ENCODE measurements at places on chromosomes 6 and 20.

GRCh38 chr6:120304223-120304622, 954.7 kb upstream of the MAN1A1 start:
- DNase-seq, result no peak

DNA sequence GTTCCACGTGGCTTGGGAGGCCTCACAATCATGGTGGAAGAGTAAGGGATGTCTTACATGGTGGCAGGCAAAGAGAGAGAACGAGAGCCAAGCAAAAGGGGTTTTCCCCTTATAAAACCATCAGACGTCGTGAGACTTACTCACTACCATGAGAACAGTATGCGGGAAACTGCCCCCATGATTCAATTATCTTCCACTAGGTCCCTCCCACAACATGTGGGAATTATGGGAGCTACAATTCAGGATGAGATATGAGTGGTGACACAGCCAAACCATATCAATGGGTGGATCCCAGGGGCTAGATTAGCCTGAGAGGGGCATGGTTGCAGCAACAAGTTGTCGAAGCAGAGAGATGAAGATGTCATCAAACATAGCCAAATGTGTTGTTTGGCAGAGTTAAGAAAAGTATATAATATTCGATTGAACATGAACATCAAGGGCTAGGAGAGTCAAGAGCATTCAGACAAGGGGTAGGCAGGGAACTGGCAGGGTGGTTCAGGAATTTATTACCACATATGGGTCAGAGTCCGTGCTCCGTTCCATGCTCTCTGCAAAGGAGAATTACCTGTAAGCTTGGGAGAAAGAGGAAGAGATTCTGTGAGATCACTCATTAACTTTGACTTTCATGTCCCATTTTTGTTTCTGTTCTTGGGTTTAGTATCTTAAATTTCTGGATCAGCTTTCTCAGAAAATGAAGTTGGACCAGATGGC, 98.8 kb downstream of the CCDC170 start:
- DNase-seq, result no peak

DNA sequence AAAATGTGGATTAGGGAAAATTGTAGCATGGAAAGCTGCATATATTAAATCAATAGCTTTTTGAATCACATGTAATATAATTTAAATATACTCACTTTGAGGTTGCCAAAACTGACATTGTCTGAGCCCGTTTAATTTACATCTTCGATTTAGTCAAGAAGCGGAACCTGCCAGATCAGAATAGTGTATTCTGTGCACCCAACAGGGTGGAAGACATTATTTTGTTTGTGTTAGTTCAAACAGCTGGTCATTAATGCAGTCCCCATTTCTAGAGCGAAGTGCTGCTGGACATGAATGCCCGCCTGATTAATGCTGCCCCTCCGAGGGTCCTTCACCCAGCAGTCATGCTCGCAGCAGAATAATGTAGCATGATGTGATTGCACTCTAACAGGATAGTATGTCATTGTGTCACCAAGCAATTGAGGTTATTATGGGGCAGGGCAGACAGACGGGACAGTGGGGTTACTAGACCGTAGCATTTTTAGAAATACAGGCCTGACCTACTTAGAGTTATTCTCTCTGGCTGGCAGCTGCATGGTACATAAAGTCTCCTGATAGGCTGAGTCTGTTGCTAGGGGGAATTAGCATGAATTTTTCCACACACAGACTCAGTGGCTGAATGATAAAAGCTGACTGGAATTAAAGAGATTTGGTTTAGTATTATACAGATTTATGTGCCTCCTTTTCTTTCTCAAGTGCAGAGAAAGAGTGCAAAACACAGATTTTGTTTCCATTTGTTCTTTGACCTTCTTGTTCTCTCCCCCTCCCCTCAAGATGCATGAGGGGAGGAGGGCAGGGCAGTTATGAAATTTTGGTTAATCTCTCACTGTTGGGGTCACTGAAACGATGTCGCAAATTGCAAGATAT, 147.1 kb downstream of the PRL start:
- peak; percentile 84 for DNase-seq

- DNase-seq, result no peak
These were observed 30.1 kb upstream of the MAS1L start for GRCh38 chr6:29517728-29518440.

DNA sequence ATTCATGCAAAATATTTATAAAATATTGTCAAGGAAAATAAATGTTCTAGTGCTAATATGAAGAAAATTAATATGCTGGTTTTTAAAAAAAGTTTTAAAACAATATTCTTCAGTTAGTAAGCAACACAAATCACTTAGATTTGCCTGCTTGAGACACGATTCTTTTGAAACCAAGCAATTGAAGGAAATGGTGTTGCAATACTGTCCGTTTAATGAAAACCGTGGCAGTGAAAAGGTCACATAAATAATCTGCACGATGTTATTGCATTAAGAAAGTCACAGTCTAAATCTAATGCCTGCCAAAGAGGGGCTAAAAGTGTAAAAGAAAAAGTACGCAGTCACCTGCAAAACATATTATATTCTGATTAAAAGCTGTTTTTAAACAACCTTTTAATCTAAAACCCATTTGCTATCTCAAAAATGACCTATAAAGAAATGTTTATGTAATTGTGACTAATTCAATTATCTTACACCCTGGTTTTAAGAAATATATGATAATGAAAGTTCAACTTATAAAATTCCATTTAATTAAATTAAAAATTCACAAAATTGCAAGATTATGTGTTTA, 143.0 kb downstream of the GMDS start:
- DNase-seq, result no peak

DNA sequence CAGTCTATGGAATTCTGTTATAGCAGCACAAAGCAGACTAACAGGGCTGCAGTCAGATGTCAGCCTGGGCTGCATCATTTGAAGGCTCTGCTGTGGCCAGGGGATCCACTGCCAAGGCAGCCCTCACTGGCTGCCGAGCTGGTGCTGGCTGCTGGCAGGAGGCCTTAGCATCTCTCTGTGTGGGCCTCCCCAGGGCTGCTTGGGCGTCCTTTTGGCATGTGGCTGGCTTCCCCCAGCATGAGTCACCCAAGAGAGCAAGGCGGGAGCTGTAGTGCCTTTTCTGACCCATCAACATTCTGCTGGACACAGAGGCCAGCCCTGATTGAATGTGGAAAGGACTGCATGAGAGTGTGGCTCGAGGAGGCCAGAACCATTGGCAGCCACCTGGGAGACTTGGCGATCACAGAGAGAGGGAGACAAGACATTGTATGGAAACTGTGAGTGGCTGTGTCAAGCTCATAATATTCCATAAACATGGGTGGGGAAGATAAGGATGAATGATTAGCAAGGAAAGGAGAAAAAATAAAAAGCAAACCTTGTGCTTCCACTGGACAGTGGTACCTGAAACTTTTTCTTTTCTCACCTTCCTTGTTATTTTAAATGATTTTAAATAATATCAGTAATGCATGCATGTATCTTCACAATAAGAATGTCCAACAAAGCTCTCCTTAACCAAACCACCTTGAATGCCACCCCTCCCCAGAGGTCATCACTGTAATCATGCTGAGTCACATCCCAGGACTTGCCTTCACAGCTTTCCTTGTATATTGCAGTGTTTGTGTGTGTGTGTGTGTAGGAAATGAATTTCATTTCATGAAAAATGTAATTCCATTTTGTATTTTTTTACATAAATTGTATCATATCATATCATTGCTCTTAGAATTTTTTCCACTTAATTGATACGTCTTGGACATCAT, 55.0 kb upstream of the VSX1 start:
- peak; percentile 98 for DNase-seq

GRCh38 chr6:87975561-87975960, 72.1 kb upstream of the SPACA1 start:
- DNase-seq, result no peak

DNA sequence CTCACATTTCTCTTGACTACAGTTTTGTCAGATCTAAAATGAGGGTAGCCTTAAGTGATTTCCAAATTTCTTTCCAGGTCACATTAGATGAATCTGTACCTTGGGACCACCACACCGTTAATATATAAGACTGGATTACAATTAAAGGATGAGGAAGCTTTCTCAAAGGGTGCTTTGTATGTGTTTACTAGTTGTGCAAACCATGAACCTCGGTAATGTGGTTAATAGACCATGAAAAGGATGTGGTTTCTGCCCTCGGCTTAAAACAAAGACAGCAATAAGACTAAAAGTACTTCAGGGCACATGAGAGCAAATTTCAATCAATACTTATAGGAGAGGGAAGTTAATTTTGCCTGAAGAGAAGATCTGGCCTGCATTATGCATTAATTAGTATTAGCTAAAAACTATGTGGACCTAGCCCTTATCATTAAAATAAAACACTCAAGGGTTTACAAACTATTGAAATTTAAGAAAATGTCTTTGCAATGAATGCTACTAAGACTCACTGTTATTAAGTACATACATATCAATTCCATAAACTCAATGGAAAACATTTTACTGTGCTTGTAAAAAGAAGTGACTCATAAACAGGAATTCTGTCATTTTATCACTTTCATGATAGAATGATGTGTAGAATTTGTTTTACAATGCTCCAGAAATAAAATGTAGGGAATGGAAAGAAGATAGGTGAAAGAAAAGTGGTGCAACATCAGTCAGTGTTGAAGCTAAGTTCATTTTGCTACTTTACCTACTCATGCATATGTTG, 936 bp upstream of the TMX4 start:
- no peak for DNase-seq

GRCh38 chr6:147001621-147002020, 202.6 kb upstream of the STXBP5 start:
- no peak for DNase-seq

- DNase-seq, result peak; percentile 86
These were observed 14.3 kb downstream of the ID4 start for GRCh38 chr6:19851241-19852089.

DNA sequence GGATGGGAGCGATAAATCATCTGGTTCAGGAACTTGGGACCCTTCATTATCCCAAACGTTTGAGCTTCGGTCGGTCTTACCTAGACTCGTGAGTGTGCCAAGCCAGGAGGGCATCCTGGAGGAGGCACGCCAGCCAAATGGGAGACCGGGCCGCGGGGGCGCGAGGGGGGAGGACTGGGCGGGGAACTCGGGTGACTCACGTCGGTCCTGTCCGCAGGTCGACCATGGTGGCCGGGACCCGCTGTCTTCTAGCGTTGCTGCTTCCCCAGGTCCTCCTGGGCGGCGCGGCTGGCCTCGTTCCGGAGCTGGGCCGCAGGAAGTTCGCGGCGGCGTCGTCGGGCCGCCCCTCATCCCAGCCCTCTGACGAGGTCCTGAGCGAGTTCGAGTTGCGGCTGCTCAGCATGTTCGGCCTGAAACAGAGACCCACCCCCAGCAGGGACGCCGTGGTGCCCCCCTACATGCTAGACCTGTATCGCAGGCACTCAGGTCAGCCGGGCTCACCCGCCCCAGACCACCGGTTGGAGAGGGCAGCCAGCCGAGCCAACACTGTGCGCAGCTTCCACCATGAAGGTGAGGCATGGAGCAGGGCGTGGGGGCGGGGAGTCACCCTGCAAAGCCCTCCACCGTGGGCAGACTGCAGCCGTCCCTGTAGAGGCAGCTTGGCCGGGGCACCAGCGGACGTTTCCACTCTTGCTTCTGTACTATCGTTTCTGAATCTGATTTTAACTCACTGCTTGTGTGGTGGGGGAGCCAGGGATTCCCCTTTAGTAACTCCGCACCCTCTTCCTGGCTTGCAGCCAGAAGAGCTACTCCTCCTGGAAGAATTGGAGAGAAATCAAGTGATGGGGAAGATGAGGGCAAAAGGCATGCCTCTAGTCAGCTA, 2.7 kb downstream of the BMP2 start:
- peak; percentile 67 for DNase-seq

- DNase-seq, result peak; percentile 20
These were observed 31.0 kb downstream of the CDK5RAP1 start for GRCh38 chr20:33370291-33370690.

- no peak for DNase-seq
These were observed 243.5 kb downstream of the SMOC2 start for GRCh38 chr6:168684471-168684870.

- DNase-seq, result peak; percentile 31
These were observed 10.5 kb upstream of the FAM210B start for GRCh38 chr20:56348305-56348693.

DNA sequence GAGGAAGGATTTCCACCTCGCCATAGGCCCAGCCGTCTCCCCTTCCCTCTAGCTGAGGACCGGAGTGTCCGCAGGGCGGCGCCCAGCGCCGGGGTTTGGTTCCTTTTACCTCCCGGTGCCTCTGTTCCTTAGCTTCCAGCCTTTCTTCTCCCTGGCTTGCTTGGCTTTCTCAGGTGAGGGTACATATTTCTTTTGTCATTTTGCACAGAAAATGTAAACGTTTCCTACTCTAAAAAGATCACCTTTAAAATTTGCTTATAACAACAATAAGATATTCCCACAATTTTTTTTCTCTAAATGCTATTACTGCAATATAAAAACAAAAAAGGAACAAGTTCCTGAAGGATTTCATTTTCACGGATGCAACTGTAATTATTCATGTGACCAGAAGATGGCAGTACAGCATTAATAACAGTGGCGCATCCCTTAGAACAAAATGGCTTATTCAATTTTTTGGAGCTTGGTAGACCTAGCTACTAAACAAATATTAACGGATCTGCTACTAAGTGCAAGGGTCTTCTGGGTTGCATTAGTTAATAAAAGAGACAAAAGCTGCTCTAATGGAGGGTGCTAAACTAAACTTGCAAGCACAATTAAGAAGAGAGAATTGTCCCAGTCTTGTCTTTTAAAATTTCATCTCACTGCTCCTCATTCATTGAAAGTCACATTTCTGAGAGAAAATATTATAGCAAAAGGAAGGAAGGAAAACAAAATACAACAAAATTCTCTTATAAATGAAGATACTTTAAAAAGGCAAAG, 172.9 kb downstream of the ADGRG6 start:
- peak; percentile 79 for DNase-seq

- no peak for DNase-seq
These were observed 1.2 kb upstream of the HDDC2 start for GRCh38 chr6:125302840-125303511.

DNA sequence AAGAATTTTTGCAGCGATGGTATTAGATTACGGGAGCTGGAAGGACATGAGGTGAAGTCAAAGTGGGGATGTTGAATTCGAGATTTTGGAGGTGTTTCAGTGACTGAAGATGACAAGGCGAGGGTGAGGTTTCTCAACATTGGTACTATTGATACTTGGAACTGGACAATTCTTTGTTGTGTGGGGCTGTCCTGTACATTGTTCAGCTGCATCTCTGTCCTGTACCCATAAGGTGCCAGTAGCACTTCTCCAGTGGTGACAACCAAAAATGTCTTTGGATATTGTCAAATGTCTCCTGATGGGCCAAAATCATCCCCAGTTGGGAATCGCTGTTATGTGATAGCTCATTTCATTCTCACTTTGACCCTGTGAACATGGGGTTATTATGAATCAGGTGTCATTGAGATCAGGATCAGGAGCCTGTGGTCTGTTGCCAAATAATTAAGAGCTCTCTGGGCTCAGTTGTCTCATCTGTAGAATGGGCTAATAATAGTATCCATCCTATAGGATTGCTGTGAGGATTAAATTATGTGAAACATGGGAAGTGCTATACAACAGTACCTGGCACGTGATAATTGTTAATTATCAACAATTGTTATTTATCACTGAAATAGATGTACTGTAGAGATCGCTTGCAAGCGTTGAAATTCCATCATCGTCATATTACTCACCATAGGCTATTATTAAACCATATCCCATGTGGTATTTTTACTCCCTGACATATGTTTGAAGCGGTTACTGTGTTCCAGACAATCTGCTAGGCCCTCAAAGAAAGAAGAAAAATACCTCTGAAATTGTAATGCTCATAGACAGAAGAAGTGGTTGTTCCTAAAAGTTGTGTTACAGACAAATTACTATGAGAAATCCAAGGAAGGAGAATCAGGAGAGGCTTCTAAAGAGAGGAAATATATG, 48.5 kb upstream of the TTPAL start:
- DNase-seq, result no peak
